ENCODE measurements at places on chromosomes 12 and 14. TPM values are rescaled to one million over a fixed set of nuclear protein-coding genes. Genes with fewer than 3 reads are reported as not detected.

- no peak for DNase-seq
Observed at GRCh38 chr14:42980419-42980818, 1373.7 kb downstream of the LRFN5 start.

- no peak for DNase-seq
Observed at GRCh38 chr12:4506870-4507269, 31.8 kb upstream of the RAD51AP1 start.

Gene AMHR2
- total RNA-seq, result 0.43 TPM

- no peak for DNase-seq
Observed at GRCh38 chr12:79114896-79115295, 250.3 kb downstream of the SYT1 start.

Gene AICDA
- total RNA-seq, result 0.13 TPM

All from cardiac septum (tissue), 1 donor.